ENCODE measurements at places on chromosomes 3 and 15.

- no peak for DNase-seq
Observed at GRCh38 chr15:94346282-94346681, 114.9 kb downstream of the MCTP2 start.

- DNase-seq: no peak
Observed at GRCh38 chr15:31390029-31390428, 63.4 kb downstream of the KLF13 start.

- no peak for DNase-seq
Observed at GRCh38 chr3:11004563-11004962, 12.0 kb downstream of the SLC6A1 start.

- no peak for DNase-seq
Observed at GRCh38 chr3:182519569-182519968, 273.7 kb upstream of the ATP11B start.

GRCh38 chr3:46670000-46670890, 23.2 kb downstream of the ALS2CL start:
- DNase-seq: no peak

DNA sequence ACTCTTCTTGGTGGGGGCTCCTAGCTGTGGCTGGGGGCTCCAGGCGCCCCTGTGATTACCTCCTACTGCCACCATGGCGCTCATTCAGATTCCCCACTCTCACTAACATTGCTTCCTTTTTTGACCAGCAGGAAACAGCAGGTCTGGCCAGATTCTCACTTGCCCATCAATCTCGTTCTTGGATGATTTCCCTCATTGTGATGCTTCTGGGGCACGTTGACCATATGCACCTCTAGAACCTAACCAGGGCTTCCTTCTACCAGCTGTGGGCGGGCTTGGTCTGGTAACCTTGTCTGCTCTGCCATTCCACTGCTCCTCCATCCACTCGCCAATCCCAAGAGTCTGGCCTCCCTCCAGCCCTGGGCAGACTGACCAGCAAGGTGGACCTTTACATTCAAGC, 35.9 kb upstream of the PTPN23 start:
- no peak for DNase-seq

DNA sequence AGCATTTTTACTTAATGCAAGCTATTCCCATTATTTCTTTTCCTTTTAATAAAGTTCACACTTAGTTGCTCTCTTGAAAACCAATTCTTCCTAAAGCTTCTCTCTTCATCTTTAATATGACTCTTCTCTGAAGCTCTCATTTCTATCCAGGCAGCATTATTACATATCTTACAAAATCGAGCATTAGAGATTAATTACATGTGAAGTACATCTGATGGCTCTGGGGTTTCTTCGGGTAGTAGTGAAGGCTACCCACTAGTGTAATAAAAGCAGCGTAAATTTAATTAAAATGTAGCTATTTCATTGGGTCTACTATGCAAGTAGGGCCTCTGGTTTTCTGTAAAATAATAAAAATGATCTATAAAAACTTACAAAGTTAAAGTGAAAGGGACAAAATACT, 513.6 kb upstream of the DPH6 start:
- no peak for DNase-seq

DNA sequence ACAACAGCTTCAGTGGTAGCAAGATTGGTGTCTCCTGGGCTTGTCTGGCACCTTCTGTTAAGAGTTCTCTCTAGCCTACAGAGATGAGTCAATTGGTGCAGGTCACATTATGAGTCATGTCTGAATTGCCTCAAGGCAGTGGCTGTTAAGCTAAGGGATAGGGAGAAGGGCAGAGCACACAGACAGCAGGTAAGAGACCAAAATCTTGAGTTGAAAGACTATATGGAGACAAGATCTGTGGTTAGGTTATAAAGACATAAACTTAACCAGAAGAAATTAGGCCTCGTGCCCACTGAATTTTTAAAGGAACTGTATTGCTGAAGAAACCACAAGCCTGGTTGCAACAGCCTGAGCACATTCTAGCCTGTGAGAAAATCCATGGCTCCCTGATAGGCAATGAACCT, 19.2 kb upstream of the KPNA1 start:
- DNase-seq: peak; percentile 71

DNA sequence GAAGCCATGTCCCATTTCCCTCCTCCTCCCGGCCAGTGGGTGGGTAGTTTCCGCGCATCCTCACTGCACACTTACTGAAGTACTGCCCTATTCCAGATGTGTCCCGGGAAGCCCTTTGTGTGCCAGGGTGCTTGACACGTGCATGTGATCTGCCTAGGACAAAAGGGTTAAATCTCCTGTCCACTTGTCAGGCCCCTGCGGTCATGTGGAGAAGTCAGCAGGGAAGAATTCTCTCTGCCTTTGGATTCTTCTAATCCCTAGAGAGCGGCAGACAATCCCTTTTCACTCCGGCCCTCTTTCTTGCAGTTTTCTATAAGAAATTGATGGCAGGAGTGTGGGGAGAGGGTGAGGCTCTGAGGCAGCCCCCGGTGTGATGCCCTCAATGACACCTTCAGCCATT, 19.8 kb downstream of the ST8SIA2 start:
- DNase-seq: no peak

GRCh38 chr3:151412989-151413388, 28.4 kb upstream of the P2RY12 start:
- no peak for DNase-seq

- DNase-seq: no peak
Observed at GRCh38 chr3:131714585-131715220, 211.9 kb upstream of the MRPL3 start.

All from NCI-H226 (cell line).